Peyer's patch (tissue), 4 donors: ENCODE measurements at places on chromosomes 2 and 18. TPM values are rescaled to one million over a fixed set of nuclear protein-coding genes. Genes with fewer than 3 reads are reported as not detected.

DNA sequence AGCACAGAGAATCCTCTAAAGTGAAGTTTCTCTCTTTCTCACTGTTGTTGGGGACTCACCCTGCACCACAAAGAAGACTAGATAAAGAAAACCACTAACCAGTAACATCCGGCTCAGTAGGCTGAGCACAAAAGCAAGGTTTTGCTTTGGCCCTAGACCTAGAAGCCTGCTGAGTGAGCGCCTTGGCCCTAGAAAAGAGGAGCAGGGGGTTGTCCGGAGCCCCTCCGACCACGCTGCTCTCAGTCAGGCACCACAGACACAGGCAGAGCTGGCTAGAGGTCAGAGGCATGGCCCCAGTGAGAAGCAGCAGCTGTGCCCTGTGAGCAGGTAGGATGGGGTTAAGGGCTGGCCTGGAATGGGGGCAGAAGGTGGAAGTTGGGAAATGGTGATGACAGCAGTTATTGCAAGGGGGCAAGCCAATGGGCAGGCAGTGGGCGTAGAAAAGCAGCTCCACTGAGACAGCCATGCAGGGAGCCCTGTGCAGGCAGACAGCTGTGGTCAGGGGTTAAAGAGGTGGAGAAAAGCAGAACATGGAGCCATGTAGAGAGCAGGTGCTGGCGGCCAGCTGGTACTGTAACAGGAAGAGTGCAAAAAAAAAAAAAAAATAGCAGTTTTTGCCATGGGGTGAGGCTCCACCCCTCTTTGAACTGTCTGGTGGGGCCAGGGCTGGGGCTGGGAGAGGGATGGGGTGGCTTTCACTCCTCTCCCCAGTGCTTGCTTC lies 36.9 kb upstream of the SLC14A1 start:
- peaks cover 24% of the 10 kb centered on the region for H3K4me1 ChIP-seq
- peak; percentile 86 for DNase-seq
- H3K4me3 ChIP-seq: peak overlapping the region; percentile 33

DNA sequence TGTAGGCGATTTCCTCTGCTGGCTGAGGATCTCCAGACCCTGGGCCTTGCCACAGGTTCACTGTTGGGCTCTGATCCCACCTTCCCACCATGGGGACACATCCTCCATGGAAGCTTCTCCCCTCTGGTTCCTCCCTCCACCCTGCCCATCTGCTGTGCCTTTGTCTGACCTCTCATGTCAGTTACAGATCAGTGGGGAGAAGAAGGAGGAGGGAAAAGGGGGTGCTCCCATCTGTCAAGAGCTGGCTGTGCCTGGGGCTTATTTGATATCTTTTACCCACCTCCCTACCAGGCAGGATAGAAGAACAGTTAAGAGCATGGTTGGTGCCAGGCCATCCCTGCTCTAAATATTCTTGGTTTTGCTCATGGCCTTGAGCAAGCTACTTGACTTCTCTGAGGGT lies 12.3 kb upstream of the DNAJB2 start:
- no peak overlapping the region for H3K27ac ChIP-seq
- H3K4me3 ChIP-seq: no peak overlapping the region
- H3K27me3 ChIP-seq: no peaks in the 10 kb centered on the region
- H3K36me3 ChIP-seq: no peaks in the 10 kb centered on the region

DNA sequence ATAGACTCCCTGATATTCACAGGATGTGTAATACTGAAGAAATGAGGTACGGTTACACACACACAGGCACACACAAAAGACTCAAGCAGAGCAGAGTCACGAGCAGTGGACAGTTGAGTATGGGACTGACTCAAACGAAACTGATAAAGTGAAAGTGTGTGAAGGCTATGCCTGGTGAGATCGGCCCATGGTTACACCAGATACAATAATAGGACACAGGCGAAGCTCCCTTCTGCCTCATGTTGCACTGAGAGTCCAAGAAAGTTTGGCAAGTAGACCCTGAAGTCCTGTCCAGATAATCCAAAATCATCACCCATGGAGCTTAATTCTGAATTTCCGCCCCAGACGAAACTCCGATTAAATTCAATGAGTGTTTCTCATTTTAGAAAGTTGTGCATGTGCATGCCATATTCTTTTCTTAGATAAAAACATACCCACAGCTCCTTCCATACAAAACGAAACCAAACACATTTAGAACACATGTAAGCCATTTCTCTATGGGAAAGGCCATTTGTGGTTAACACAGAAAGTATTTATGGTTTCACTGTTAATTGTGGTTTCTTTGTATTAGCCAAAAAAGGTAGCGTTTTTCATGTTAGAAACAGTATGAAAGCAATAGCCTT lies 567.6 kb downstream of the PLCL1 start:
- no peaks in the 10 kb centered on the region for H3K27me3 ChIP-seq
- H3K4me3 ChIP-seq: no peak overlapping the region
- H3K36me3 ChIP-seq: no peaks in the 10 kb centered on the region
- H3K4me1 ChIP-seq: no peaks in the 10 kb centered on the region
- no peak overlapping the region for H3K27ac ChIP-seq
- no peak for DNase-seq

- no peak overlapping the region for H3K4me3 ChIP-seq
- DNase-seq: no peak
- H3K4me1 ChIP-seq: no peaks in the 10 kb centered on the region
- H3K36me3 ChIP-seq: no peaks in the 10 kb centered on the region
These were observed 92.1 kb downstream of the ADAM23 start for GRCh38 chr2:206535260-206535986.

DNA sequence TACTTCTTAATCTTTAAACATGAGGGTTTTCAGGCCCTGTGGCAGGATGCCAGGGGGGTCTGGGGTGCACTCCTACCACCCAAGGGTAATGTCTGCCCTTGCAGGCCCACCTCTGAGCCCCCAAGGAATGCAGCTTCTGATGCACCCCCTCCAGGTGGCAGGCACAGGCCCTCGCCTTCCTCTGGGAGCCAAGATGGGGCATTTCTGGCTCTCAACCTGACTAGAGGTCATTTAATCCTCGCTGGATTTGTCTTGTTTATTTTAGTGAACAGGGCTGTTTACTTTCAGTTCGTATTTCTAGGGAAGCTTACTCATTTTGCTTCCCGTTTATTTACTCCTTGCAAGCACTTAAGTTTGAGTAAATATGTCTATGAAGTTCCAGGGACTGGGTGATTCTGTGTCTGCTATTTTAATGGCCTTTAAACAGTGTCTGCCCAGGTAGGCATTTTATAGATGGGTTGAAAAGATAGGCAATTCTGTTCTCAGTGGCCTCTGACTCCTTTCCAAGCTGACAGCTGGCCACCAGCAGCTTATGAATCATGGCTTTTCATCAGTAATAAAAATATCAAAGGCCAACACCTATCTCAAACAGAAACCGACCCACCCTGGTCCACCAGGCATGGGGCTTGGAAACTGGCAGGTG lies 11.1 kb upstream of the DNPEP start:
- H3K27ac ChIP-seq: peak overlapping the region; percentile 86
- H3K27me3 ChIP-seq: no peaks in the 10 kb centered on the region
- no peak for DNase-seq

DNA sequence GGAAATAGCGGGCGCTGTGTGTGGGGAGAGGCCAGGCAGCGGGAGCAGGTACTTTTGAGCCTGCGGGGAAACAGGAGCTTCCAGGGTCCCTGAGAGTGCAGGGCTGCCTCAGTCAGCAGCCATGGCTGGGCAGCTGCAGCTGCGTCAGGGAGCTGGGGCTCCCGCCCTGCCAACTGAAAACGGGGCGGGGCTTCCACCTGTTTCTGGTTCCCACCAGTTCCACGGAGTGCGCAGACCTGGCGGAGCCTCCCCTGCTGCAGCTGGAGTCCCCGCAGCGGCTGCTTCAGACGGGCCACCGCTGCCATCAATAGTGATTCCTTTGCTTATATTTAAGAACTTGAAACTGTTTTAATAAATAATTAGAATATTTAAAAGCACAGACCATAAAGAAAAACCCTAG lies 30.6 kb upstream of the RPRM start:
- H3K4me1 ChIP-seq: no peaks in the 10 kb centered on the region
- H3K36me3 ChIP-seq: no peaks in the 10 kb centered on the region
- no peak overlapping the region for H3K4me3 ChIP-seq

KATNAL2 gene
- total RNA-seq: not detected

AGXT gene
- 1.5 TPM for total RNA-seq

PCARE gene
- total RNA-seq: not detected

GKN2 gene
- not detected for total RNA-seq
